ENCODE measurements at places on chromosomes 6 and 20.
A peak's percentile ranks its signal among the peaks of the same experiment; 100 is the strongest.

DNA sequence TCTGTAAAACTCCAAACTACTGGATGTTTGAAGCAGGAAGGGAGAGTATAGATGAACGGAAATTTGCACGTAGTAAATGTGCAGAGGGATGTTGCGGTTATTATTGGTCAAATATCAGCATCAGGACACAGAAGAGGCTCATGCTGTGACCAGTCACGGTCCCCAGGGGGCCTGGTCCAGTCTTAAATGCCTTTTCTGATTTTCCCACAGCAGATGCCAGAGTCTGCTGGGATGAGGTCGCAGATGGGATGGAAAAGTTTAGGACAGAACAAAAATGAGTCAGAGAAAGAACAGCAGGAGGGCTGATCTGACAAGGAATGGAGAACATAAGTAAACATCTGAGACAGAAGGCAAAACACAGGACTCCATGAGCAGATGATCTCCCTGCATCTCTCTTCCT lies 11.7 kb upstream of the SIRPG start:
- peaks cover 30% of the 10 kb centered on the region for H3K27me3 ChIP-seq
- H3K4me1 ChIP-seq = peaks cover 1% of the 10 kb centered on the region
- no peak for DNase-seq
- H3K4me3 ChIP-seq = no peak overlapping the region
- no peak overlapping the region for H3K27ac ChIP-seq

DNA sequence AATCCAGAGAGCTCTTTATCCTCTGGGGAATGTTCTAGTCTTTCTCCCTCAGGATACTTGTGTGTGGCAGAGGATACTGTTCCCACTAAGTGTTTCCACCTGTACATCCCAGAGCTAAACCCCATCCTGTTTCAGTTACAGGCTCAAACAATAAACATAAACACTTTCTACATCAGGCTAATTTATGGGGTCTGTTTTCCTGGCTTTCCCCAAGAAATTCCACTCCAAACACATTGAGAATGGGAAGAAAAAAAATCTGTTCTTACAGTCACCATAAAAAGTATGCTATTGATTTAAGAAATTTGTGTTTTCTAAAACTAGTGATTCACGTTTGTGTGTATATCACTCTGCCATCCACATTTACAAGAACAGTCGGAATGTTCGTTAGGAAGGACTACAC lies 293.9 kb upstream of the FOXQ1 start:
- H3K36me3 ChIP-seq = peaks cover 13% of the 10 kb centered on the region
- H3K27ac ChIP-seq = no peak overlapping the region
- H3K27me3 ChIP-seq = peaks cover 17% of the 10 kb centered on the region
- H3K4me3 ChIP-seq = no peak overlapping the region

GRCh38 chr20:4764805-4765204 lies 43.1 kb downstream of the PRND start:
- no peak overlapping the region for H3K27ac ChIP-seq
- DNase-seq = no peak
- peaks cover 3% of the 10 kb centered on the region for H3K27me3 ChIP-seq
- H3K36me3 ChIP-seq = no peaks in the 10 kb centered on the region

DNA sequence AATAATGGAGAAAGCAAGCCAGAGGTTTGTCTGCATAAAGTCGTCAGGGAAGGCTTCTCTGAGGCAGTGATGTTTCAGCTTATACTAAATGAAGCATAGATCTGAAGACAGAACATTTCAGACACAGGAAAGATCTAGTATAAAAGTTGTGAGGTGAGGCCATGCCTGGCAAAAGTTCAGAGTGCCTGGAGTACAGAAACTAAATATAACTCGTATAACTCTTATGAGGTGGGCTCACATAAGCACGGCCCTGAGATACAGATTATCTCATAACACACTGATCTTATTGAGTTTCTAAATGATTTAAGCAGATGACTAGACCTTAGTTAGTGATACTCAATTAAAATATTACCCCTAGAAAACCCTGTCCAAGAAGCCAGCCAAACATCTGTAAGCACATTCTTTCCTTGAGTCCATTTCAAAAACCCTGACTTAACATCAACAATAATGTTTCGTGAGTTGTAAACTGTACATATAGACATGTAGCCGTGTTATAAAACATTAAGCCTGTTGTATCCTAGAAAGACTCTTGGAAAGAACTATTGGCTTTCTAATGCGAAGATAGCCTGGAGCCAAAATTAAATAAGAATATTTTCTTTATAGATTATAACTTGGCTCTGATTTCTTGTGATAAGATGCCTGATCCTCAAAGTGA lies 667.6 kb downstream of the TENT5A start:
- peaks cover 7% of the 10 kb centered on the region for H3K4me1 ChIP-seq
- no peaks in the 10 kb centered on the region for H3K27me3 ChIP-seq
- H3K36me3 ChIP-seq = no peaks in the 10 kb centered on the region
- no peak overlapping the region for H3K27ac ChIP-seq

GRCh38 chr20:37757550-37757949 lies 63.7 kb downstream of the CTNNBL1 start:
- no peaks in the 10 kb centered on the region for H3K36me3 ChIP-seq
- H3K27me3 ChIP-seq = no peaks in the 10 kb centered on the region
- no peak overlapping the region for H3K4me3 ChIP-seq

DNA sequence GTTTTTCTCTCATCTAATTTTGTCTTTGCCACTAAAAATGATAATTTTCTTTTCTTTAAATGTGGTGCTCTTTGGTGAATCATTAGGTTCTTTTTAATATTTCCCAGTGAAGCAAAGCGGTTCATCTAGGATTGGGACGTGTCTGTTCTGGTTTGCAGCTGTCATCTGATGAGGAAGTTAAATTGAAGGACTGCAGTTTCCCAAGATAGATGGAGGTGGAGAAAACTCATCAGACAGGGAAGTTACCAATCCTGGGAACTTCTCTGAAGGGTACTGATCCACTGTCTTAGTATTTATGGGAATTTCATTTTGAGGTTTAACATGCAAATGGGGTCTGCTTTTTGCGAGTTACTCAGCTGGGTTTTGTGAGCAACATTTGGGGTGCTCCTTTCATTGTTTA lies 2.4 kb upstream of the AARS2 start:
- peaks cover 11% of the 10 kb centered on the region for H3K4me1 ChIP-seq
- no peak overlapping the region for H3K27ac ChIP-seq
- H3K36me3 ChIP-seq = no peaks in the 10 kb centered on the region
- DNase-seq = no peak
- H3K27me3 ChIP-seq = peaks cover 21% of the 10 kb centered on the region
- no peak overlapping the region for H3K4me3 ChIP-seq

DNA sequence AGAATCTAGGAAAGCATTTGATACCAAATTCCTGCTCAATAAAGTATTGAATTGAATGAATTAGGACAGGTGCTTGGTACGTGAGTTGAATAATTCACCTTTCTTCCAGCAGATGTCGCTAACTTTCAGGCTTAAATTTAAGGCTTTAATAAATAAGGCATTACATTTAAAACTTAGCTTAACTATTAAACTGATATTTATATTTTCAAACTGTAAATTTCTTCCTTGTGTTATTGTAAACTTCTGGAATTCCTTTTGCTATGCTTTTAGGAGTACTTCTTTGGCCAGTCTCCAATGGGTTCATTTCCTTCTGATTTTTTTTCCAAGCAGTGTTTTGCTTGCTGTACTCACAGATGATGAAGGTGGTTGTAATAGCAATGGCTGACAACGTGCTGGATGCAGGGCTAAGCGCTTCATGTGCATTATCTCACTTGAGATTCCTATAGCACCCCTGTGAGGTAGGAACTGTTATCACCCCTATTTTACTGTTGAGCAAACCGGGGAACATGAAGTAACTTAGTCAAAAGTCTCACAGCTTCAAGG lies 71.3 kb upstream of the SLC2A12 start:
- H3K36me3 ChIP-seq = no peaks in the 10 kb centered on the region
- H3K4me3 ChIP-seq = peak overlapping the region; percentile 69
- peak; percentile 89 for DNase-seq
- peaks cover 8% of the 10 kb centered on the region for H3K4me1 ChIP-seq

DNA sequence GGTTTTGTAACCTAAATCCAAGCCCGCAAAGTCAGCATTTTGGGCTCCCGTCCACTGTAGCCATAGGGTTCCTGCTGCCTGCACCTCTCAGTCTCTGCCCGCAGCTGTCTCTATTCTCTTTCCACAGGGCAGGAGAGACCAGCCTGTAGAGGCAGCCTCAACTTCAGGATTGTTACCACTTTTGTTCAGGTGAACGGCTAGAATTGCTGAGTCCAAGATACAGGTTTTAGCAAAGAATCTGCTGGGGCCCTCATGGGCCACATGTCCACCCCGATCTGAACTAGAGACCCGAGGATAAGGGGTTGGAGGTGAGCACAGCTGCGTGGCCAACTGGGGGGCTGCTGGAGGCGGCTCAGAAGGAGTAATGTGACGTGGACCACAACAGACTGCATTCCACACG lies 137.7 kb upstream of the C6orf118 start:
- DNase-seq = no peak
- H3K4me1 ChIP-seq = no peaks in the 10 kb centered on the region
- no peaks in the 10 kb centered on the region for H3K36me3 ChIP-seq
- H3K27ac ChIP-seq = no peak overlapping the region
- H3K4me3 ChIP-seq = no peak overlapping the region
- no peaks in the 10 kb centered on the region for H3K27me3 ChIP-seq

DNA sequence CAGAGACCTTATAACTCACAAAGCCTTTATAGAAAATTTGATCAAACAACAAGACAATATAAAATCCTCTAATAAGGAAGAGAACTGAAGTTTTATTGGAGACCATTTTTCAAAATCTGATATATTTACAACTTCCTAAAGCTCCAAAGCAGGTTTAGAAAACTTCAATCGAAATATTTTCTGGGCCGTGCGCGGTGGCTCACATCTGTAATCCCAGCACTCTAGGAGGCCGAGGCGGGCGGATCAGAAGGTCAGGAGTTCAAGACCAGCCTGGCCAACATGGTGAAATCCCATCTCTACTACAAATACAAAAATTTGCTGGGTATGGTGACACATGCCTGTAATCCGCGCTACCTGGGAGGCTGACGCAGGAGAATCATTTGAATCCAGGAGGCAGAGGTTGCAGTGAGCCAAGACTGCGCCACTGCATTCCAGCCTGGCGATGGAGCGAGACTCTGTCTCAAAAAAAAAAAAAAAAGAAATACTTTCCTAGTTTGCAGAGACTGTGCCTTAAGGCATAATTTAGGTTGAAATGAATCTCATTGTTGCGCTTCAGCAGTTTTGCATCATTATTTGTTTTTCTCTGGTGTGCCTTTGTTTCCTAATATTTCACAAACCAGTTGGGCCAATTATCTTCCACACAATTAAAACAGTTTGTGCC lies 60.6 kb upstream of the ASIP start:
- H3K4me1 ChIP-seq = peaks cover 13% of the 10 kb centered on the region
- DNase-seq = no peak
- no peaks in the 10 kb centered on the region for H3K36me3 ChIP-seq
- H3K4me3 ChIP-seq = no peak overlapping the region

DNA sequence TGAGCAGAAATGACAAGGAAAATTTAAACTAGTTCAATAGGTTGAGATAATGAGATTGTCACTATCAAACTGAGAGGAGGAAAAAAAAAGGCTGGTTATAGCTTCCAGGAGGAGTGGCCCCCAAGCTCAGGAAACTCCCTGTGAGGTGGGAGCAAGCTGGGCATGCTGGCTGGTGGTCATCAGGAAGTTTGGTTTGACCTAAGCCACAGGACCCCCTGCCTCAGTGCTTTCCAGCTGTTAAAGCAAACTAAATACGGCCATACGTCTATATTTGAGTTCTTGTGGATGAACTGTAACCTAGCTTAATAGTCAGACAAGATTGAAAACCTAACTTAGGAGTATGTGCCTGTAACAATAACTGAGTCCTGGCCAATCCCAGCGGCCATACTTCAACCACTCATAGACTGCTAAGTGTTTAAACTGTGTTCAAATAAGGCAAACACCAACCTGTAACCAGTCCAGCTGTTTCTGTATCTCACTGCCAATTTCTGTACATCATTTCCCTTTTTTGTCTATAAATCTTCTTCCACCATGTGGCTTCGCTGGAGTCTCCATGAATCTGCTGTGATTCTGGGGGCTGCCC lies 24.6 kb upstream of the ZBTB24 start:
- peaks cover 14% of the 10 kb centered on the region for H3K27me3 ChIP-seq
- H3K36me3 ChIP-seq = no peaks in the 10 kb centered on the region
- H3K27ac ChIP-seq = no peak overlapping the region
- DNase-seq = no peak
- peaks cover 16% of the 10 kb centered on the region for H3K4me1 ChIP-seq

- no peaks in the 10 kb centered on the region for H3K36me3 ChIP-seq
- H3K4me1 ChIP-seq = no peaks in the 10 kb centered on the region
- H3K27ac ChIP-seq = no peak overlapping the region
- no peak for DNase-seq
Measured at GRCh38 chr20:52469128-52469527, 277.5 kb upstream of the ZFP64 start.
